LHCN-M2 (cell line): ENCODE measurements at places on chromosomes 12 and 14. TPM values are rescaled to one million over a fixed set of nuclear protein-coding genes. Genes with fewer than 3 reads are reported as not detected.

DNA sequence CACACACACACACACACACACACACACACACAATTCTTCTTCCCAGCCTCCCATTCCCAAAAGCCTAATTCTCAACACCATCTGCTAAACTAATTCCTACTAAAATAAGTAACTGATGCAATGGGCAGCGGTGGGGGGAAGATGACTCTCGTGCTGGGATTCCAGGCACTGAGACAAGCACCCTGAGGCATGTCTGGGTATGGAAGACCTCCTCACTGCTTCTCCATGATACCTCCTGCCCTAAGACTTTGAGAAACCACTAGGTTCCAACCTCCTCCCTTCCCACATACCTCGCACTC is 789 bp upstream of the VWF start:
- no peak for DNase-seq

DNA sequence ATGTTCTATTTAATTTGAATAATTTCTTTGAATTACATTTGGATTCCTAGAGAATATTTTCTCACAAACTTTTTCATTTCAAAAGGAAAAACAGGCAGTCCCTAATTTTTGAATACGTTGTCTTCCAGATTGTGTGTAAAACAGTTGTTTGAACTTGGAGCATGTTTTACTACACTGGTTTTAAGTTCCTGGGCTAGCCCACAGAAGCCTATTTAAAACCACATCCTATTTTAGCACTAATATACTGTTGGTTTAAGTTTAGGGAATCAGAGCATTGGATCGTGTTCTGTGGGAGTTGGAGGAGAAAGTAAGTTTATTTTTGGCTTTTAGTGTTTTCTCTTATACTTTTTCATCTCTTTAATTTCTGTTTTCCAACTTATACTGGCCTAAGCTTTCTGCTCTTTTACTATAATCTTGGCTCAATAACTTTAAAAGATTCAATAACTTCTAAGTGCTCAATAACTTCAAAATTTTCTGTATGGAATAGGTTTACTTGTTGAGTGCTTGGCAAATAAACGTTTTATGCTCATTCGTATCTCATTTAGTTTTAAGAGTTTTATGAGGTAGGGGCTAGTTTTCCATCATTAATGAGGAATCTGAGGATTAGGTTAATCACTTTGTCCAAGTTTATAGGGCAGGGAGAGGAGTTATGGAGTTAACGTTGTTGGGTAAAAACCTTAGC is 14.9 kb downstream of the LEMD3 start:
- no peak for DNase-seq

- no peak for DNase-seq
Observed at GRCh38 chr14:94701861-94702370, 68.0 kb downstream of the GSC start.

- no peak for DNase-seq
Observed at GRCh38 chr12:50249464-50250182, 33.7 kb downstream of the LIMA1 start.

- DNase-seq, result peak; percentile 51
Observed at GRCh38 chr12:4278329-4279197, 5.0 kb downstream of the CCND2 start.

DNA sequence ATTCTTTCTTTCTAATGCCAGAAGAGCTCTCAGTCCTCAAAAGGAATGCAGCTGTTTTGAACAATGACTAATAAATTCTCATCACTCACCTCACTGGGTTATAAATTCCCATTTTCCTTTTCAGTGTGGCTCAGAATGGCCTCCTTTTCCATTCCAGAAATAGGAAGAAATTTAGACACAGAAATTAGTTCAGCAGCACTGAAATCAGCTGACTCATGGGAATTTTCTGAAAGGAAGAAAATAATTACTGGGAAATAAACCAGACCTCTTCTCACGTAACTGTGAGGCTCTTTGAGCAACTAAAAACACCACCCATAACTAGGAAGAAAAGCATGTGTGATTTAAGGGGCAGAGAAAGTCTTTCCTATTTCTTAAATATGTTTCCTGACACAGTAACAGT is 23.8 kb downstream of the CD163 start:
- DNase-seq, result peak; percentile 33

GRCh38 chr14:26593357-26593756 is 4.5 kb downstream of the NOVA1 start:
- no peak for DNase-seq

GRCh38 chr14:33704481-33704880 is 246.4 kb downstream of the EGLN3 start:
- DNase-seq, result no peak

GRCh38 chr14:23785208-23785607 is 149.0 kb downstream of the DHRS2 start:
- no peak for DNase-seq

- DNase-seq, result no peak
Observed at GRCh38 chr12:102910137-102910536, 6.9 kb downstream of the PAH start.

DNA sequence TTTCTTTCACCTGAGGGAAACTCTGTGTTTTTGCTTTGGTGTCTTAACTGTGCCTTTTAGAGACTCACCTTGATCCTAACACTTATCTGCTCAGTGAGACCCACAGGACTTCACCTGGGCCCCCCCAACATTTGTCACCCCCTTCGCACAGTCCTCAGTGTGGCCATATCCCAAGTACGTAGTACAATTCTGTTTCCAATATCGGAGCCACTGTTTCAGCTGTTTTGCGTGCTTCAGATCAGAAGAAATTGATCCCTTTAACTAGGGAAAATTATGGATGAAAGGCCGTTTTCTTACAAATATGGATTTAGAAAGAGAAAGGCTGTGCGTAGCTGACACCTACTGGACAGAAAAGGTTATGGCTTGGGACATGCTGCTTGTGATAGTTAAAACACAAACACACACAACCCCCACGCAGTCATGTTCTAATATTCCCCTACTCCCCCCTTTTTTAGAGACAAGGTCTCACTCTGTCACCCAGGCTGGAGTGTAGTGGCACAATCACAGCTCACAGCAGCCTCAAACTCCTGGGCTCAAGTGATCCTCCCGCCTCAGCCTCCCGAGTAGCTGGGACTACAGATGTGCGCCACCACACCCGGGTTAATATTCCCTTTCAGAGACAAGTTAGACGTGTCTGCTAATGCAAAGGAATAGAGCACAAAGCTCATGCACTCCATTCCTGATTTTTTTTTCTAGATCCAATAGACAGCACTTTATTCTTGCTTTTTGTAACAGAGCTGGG is 3.6 kb upstream of the SLC7A8 start:
- peak; percentile 57 for DNase-seq

GRCh38 chr12:49794021-49794420 is 34.2 kb downstream of the NCKAP5L start:
- DNase-seq, result no peak

DNA sequence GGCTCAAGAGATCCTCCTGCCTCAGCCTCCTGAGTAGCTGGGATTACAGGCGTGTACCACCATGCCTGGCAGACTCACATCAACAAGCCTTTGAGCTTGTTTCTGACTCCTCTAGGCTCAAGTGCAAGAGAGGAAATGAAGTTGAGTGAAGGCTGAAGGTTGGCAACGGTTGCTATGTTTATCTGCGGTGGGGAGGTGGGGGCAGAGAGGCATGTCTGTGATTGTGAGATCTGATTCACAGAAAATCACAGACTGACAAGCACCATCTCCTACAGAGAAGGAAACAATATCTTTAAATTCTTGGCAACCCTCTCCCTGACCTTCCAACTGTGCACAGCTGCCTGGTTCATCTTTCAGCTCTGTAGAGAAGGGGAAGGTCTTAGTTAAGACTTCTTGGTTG is 22.1 kb upstream of the NINJ2 start:
- DNase-seq, result peak; percentile 63

DNA sequence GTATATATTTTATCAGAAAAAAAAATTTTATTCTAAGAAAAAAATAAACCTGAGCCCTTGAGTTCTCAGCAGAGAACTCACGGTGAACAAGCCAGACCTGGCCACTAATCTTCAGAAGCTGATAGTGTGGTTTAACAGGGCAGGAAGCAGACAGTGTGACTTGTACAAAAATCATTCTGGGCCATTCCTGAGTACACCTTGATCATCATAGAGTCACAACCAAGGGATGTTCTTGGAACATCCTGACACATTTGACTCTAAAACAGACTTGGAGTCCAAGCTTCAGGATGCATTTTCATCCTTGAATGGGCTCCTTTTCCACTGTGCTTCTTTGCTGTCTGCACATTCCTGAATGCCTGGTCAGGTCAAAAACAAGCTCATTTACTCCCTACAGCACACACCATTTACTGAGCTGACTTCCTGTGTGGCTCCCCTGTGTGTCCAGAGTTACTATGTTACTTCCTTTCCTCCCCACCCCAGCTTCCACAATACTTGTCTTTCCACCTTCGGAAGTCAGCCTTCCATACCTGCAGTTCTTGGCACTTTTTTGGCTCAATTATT is 112.0 kb downstream of the ANO6 start:
- DNase-seq, result no peak

GRCh38 chr14:31410048-31410650 is 10.2 kb downstream of the HEATR5A start:
- DNase-seq, result no peak

DNA sequence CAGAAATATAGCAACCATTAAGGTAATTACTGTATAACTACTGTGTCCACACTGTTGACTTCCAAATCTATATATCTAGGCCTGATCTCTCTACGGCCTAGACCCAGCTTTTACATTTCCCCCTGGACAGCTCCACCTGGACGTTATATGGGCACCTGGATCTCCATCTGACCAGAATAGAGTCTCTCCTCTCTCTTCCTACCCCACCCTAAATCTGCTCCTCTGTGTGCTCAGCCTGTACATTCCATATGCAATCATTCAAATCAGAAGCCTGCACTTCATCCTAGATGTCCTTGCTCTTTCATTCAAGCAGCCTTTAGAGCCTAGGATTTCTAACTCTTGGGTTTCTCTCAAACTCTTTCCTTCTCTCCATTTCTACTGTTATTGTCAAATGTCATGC is 255.0 kb downstream of the PAX9 start:
- DNase-seq, result no peak

- no peak for DNase-seq
Observed at GRCh38 chr12:118175823-118176447, 40.0 kb downstream of the PEBP1 start.

GRCh38 chr12:94872007-94872653 is 131.4 kb downstream of the NDUFA12 start:
- DNase-seq, result no peak

GRCh38 chr12:46222636-46223035 is 46.2 kb downstream of the SLC38A1 start:
- no peak for DNase-seq

Gene ANKRD33
- total RNA-seq, result not detected in 2 replicates

Gene CLEC2B
- 7.8 and 16.2 TPM in 2 replicates for total RNA-seq

Gene PTPRB
- total RNA-seq, result 0.40 and 1.2 TPM in 2 replicates

Gene KCNK13
- not detected in 2 replicates for total RNA-seq

Gene TTC8
- 22.3 and 23.0 TPM in 2 replicates for total RNA-seq

Gene SYT10
- not detected in 2 replicates for total RNA-seq

Gene FGD6
- 0.51 and 0.92 TPM in 2 replicates for total RNA-seq

Gene PRH2
- 1.0 TPM in 1 of 2 replicates, not detected in the other for total RNA-seq

Gene LHX5
- total RNA-seq, result not detected in 2 replicates

Gene CAPZA3
- not detected in 2 replicates for total RNA-seq
